Caudate nucleus (tissue), 63 donors: ENCODE measurements at places on chromosomes 13 and 19.

DNA sequence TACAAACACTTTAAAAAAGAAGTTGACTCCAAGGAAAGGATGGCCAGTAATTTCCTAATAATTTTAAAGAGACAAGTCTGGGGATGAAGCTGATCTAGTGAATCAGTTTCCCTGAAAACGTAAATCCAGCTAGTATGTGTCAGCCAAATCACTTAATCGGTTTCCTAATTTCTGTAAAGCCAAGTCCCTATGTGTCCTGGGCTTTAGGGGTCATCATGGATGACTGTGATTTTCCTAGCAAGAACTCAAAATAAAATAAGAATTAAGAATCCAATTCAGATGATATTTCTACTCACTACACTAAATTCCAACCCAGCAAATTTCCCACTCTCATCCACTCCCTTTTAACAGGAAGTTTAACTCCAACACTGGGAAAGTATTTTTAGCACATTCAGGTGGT, 35.9 kb downstream of the ELF1 start:
- no peak for DNase-seq

- no peak for DNase-seq
Measured at GRCh38 chr19:16023146-16023915, 53.0 kb upstream of the TPM4 start.

GRCh38 chr13:100306030-100306429, 217.1 kb downstream of the PCCA start:
- DNase-seq: no peak

DNA sequence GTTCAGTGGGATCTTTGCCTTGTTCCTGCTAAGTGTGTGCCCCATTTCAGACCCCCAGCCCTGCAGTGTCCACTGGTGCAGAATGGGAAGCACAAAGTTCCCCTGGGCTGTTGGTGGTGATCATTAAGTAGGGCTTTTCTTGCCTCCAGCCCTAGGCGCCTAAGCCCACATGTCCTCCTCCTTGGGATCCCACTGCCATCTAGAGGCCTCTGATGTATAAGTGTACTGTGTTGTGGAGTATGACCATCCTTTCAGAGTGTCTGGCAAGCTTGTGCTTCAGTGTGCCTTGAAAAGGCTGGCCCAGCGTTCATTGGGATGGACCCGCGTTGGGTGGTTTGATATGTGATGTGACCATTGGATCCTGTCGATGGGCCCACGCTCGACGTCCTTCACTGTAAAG, 71.2 kb downstream of the WASF3 start:
- no peak for DNase-seq

DNA sequence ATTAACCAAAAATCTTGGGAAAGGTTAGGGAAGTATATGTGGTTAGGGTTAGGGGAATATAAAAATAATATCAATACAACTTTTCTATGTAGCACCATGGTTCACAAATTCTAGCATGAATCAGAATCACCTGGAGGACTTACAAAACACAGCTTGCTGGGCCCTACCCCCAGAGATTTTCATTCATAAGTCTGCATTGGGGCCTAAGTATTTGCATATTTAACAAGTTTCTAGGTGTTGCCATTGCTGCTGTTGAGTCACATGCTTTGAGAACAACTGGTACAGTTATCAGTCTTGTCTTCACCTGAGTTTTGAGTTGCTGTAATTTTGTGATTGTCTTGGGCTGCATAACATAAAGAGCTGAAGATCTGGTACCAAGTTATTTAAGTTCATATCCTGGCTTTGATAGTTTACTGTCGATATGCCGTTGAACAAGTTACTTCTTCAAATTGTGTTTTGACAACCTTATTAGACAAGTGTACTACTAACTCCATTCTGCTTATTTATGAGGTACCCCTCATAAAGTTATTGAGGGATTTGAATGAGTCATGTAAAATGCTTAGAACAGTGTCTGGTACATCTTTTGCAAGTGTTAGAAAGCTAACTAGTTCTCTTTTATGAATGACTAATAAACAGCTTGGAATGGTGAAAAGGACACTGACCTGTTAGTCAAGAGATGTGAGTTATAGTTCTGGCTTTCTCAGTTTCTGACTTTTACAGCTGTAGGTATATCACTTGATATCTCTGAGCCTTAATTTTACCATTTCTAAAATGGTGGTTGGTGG, 132.9 kb downstream of the PAN3 start:
- DNase-seq: no peak

DNA sequence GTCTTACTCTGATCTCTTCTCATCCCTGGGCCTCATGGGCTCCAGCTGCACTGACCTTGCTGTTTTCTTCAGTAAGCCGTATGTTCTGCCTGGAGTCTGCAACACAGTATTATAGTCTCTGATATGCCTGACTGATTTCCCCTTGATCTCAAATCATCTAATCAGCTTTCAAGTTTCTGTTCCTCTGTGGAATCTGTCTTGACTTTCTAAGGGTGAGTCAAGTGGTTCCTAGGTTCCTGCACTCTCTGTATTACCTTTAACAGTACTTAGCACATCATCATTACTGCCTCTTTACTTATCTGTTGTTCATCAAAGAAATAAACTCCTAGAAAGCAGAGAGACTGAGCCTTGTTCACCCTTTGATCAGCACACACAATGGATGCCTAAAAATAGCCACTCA, 350.7 kb downstream of the LMO7 start:
- DNase-seq: no peak

DNA sequence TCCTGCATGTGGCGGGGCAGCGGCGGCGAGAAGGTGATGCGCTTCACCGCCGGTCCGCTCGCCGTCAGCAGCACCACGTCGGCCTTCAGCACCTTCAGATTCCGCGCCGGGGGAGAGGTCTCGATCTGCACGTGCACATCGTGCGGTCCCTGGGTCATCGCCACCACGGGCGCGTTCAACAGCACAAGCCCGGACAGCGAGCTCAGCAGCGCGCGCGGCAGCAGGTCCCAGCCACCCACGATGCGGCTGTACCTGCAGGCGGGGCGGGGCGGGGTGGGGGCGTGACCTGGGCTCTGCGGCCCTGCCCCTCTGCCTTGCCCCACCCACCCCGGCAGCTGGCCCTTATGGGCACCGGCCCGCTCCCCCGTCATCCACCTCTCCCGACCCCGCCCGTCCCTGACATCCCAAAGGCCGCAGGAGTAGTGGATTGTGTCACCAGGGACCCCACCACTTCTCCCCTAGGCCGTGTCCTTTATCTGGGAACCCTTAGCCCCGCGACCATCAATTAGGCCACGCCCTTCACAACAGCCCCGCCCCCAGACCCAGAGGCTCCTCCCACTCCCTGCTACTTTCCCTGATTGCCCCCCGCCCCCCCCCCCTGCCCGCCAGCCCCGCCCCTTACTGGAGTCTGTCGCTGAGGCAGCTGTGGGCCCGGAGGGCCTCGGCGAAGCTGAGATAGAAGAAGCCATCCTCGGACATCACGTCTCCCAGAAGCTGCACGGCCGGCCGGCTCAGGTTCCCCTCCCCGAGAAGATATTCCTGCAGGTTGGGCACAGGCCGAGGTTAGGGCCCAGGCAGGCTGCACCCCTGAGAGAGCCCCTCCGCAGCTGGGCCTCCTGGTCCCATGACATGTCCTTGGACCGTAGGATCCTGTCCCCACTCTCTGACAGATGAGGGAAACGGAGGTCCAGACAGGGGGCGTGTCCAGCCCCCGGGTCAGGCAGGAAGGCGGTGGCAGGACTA, 6.1 kb downstream of the IL4I1 start:
- DNase-seq: no peak

DNA sequence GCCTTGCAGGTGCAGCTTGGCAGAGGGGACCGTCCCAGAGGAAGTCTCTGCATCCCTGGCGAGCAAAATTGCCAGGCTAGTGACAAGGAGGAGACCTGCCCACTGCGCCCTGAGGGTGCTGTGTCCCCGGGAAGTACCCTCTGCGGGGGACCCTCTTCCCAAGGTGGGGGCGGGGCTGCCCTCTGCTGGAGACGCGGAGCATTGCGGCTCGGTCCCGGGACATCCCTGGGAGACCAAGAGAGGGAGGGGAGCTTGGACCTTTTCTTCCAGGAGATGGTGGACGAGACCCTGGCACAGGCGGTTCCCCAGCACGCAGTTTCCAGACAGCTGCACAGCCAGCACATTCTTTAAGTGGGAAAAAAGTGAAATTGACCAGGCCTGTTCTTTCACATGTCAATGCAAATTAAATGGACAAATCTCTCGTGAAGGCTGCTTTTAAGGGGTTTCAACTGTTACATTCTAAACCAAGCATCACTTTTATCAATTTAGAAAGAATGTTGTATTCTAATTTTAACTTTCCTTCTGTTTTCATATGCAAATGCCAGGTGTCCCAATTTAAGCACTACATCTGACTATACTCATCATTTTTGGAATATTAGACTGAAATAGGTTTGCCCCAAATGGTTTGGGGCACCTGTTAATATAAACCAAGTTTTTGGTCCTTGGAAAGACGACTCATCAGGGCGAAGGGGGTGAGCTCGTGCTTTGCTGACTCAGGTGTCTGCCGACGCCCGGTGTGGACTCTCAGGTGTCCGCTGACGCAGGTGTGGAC, 60.7 kb downstream of the MCF2L start:
- no peak for DNase-seq

GRCh38 chr13:80133631-80134261, 207.2 kb downstream of the SPRY2 start:
- no peak for DNase-seq

DNA sequence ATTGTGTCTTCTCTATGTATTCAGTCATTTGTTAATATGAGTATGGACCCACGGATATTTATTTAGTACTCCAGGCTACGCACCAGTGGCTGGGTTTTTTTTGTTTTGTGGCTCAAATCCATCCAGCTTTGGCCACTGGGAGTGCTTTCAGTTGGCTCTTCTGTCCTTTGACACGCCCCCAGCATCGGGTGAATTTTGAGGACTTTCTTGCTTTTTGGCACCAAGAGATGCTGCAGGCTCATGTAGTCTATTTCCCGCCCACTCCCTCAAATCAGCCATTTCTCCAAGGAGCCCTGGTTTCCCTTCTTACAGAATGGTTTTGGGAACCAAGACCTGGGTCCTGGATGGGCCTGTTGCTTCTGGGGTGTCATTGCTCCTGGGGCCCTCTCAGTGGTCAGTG, 55.8 kb downstream of the SMARCA4 start:
- DNase-seq: no peak

GRCh38 chr13:42384265-42384664, 112.3 kb downstream of the AKAP11 start:
- DNase-seq: no peak

GRCh38 chr13:97879646-97880310, 73.7 kb upstream of the IPO5 start:
- no peak for DNase-seq

GRCh38 chr13:93217721-93218261, 8.8 kb upstream of the GPC6 start:
- DNase-seq: no peak

DNA sequence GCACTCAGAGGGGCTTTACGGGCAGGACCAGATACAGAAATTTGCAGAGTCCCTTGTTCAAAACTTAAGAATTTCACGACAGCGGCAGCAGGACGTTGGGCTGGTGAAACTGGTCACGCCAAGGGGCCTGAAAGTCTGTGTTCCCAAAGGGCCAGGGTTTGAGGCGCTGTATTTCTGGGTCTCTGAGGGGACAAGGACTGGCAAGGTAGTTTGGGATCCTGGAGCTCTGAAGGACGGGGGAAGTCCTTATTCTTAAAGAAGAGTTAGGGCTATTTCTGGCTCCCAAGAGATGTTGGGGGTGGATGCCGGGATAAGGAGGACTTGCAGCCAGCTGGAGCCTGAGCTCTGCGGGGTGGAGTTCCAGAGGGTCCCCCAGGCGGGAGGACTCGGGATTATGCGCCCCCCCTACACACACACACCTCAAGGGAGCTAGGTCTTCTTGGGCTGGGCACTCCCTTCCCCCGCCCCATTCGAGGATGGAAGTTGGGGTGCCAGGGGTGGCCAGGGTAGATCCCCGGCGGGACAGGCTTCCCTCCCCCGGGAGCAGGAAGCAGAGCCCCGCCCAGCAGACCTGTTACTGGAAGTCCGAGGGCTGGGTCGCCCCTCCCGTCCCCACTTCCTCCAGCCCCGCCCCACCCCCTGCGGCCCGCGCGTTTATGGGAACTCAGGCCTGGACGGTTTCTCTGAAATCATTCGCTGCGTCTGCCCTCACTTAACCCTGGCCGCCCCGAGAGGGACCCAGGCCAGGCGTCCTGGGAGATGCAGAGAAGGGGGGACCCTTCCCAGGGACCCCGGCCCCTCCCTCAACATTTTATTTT, 5.6 kb downstream of the BCL3 start:
- DNase-seq: no peak

GRCh38 chr19:7773841-7774240, 10.8 kb downstream of the CLEC4M start:
- no peak for DNase-seq

GRCh38 chr13:35979361-35979951, 151.7 kb downstream of the DCLK1 start:
- DNase-seq: no peak

DNA sequence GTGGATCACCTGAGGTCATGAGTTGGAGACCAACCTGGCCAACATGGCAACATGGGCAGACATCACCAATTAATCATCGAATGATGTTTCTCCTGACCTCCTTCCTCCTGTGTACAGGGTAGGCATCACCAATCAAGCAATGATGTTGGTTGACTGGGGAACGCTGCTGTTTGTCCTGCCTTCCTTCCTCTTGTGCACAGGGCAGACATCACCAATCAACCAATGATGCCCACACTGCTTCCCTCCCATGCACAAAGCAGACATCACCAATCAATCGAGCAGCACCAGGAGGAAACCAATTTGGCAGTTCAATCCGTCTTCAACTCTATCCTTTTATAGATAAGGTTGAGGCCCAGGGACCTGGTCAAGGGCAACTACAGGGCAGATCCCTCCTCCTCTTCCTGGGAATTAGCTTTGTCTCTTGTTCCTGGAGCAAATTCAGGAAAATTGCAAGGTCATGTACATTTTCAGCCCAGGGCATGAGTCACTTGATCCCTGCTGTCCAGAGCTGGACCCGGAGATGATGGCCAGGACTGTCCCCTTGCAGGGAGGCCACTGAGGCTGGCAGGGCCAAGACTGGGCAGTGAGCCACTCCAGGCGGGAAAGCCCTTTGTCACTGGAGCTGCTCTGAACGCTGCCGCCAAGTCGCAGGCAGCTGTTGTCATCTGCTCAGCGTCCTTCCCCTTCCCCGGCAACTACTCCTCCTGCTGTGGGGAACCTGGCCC, 5.3 kb upstream of the CSNK1G2 start:
- no peak for DNase-seq

- no peak for DNase-seq
Measured at GRCh38 chr13:48110132-48110868, 15.4 kb upstream of the MED4 start.

- no peak for DNase-seq
Measured at GRCh38 chr13:94933230-94933751, 220.9 kb upstream of the SOX21 start.

GRCh38 chr19:55493645-55494171, 5.5 kb downstream of the SSC5D start:
- no peak for DNase-seq

DNA sequence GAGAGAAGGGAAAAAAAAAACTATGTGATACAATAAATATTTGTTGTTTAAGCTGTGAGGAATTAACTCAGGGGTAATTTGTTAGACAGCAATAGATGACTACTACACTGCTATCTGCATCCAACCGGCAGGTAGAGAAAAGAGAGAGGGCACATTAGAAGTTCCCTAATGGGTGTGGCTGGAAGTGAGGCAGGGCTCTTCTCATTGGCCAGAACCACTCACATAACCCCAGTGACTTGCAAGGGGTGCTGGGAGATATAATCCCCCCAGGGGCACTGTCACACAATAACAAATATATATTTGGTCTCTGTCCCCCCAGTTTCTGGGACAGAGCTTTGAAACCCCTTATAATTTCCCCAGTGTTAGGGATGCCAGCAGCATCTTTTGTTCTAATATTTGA, 24.3 kb downstream of the FGF21 start:
- DNase-seq: no peak
